ENCODE measurements at places on chromosomes 12 and 14. TPM values are rescaled to one million over a fixed set of nuclear protein-coding genes. Genes with fewer than 3 reads are reported as not detected.

Gene KLHL33
- total RNA-seq, result not detected

Gene POTEG
- not detected for total RNA-seq

Gene TSHR
- total RNA-seq, result not detected

Gene ZDHHC22
- not detected for total RNA-seq

Gene TC2N
- total RNA-seq, result 20.7 TPM

Gene SLC8B1
- 13.4 TPM for total RNA-seq

Gene CLEC9A
- total RNA-seq, result not detected

Gene TEX52
- total RNA-seq, result not detected

Gene GALNT6
- 42.5 TPM for total RNA-seq

Gene SLC6A13
- not detected for total RNA-seq

Gene KLRK1
- not detected for total RNA-seq

Gene KLHDC1
- 0.14 TPM for total RNA-seq

Gene GRIN2B
- under 0.01 TPM for total RNA-seq

Gene SSPN
- 3.2 TPM for total RNA-seq

Gene TNFRSF1A
- 283 TPM for total RNA-seq

Gene ASCL1
- total RNA-seq, result not detected

Gene OTX2
- total RNA-seq, result not detected

Gene OTOGL
- total RNA-seq, result not detected

Gene AQP6
- 0.14 TPM for total RNA-seq

Gene CKB
- 267 TPM for total RNA-seq

Gene RPS6KL1
- 1.6 TPM for total RNA-seq

Gene CD27
- total RNA-seq, result not detected

Gene CLEC4C
- not detected for total RNA-seq

Gene EEA1
- 12.3 TPM for total RNA-seq

Gene AGAP2
- total RNA-seq, result 0.14 TPM

Gene GPRC5D
- not detected for total RNA-seq

Gene MANSC4
- total RNA-seq, result not detected

Gene KRT81
- total RNA-seq, result 54.8 TPM

Gene TXNDC16
- 1.4 TPM for total RNA-seq

Gene ATXN2
- 9.6 TPM for total RNA-seq

Gene CLECL1
- total RNA-seq, result not detected

Gene CYP27B1
- 10.4 TPM for total RNA-seq

Gene SSTR1
- total RNA-seq, result not detected

Gene DACT1
- 0.21 TPM for total RNA-seq

Gene ZNF410
- 24.2 TPM for total RNA-seq

Gene TMX1
- 39.7 TPM for total RNA-seq

Gene TMPRSS12
- not detected for total RNA-seq

Gene PLEKHD1
- not detected for total RNA-seq

Gene COX8C
- not detected for total RNA-seq

Gene INHBE
- 0.21 TPM for total RNA-seq

Gene TMEM30B
- 24.6 TPM for total RNA-seq

Gene KDM2B
- 16.6 TPM for total RNA-seq

Gene GDF3
- not detected for total RNA-seq

Gene HOXC9
- total RNA-seq, result not detected

Gene ANAPC5
- 106 TPM for total RNA-seq

Gene GPD1
- 0.14 TPM for total RNA-seq

Gene KLRC1
- not detected for total RNA-seq

Gene MON2
- 23.4 TPM for total RNA-seq

Gene ANO4
- 1.3 TPM for total RNA-seq

Gene FGF23
- not detected for total RNA-seq

Gene C14orf180
- not detected for total RNA-seq

Gene TAS2R50
- 0.23 TPM for total RNA-seq

Gene AKAP3
- total RNA-seq, result not detected

Gene PPFIA2
- not detected for total RNA-seq

Gene CDH24
- 9.8 TPM for total RNA-seq

Gene FOXN4
- not detected for total RNA-seq

Gene TAMALIN
- 0.07 TPM for total RNA-seq
